Activated T-helper 1 cell treated with anti-CD3 and anti-CD28 coated beads, Interleukin-2, amount 50 U/mL, for 16 hours (primary cell): ENCODE measurements at places on chromosomes 6 and 20.

- no peak for DNase-seq
Measured at GRCh38 chr20:17634661-17635331, 47.2 kb downstream of the RRBP1 start.

DNA sequence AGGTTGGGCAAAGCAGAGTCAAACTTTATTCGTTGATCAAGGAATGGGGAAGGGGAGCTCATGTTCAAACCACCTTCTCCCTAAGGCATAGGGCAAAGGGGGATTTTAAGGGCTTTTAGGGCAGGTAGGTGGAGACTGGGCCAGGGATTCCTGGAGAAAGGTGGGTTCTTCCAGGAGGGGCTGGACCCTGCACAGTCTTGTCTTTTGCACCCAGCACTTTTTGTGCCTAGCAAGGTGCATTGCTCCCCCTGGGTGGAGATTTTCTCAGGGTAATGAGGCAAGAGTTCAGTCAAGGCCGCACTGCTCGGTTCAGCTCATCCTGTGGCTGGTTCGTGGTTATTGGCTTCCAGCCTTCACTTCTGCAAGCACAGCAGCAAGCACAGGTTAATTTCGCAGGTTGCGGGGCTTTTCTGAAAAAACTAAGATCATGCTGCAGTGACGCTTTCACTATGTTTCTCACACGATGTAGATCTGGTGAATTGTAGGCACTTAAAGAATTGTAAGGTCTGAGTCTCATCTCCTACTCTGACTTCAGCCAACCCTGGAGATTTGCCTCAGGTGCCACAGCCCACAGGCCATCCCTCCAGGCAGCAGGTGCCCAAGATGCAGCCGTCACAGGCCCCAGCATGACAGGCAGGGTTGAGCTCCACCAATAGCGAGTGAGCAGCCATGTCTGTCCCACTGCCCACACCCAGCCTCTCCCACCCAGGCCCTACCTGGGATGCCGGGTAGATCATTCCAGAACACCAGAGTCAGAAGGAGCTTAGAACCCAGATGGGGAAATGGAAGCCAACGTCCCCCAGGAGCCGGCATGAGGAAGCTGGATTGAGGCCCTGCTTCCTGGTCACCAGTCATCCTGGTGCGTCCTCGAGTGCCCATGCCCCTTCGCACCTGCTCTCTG is 37.1 kb downstream of the SUN5 start:
- DNase-seq, result no peak

DNA sequence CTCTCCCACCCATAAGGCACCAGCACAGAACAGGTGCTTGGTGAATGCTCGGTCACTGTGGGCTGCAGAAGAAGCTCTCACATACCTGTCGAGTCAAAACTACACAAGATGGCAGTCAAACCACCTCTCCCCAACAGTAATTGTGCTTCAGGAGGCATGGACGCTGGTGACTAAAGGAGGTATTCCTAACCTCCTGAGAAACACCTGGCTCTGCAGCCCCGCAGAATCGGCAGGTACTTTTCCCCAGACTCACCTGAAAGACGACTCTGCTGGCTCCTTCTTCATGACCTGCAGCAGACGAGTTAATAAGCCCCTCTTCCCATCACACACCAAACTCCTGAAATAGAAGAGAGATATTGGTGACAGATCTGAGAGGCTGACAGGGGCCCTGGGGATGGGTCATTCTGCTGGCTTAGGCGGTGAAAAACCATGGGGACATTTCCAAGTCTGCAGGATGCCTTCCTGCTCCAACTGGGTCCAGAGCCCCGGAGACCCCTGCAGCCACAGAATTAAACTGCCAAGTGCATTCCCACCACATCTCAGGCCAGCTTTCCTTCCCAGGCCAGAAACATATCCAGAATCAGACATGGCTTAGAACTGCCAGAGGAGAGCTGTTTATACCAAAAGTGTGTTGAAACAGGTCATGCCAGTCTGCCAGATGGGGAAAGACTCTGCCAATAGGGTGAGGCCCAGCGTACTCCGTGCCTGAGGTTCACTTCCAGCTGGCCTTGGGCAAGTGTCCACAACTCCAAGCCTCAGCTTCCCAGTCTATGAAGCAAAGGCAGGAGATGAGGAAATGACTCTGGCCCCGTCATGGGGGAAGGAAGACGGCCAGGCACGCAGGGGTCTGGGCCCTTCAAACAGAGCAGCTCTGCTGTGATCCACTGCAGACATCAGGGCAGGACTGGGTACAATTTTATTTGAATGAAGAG is 53.0 kb downstream of the MYH7B start:
- no peak for DNase-seq

GRCh38 chr20:48075591-48076174 is 290.4 kb upstream of the SULF2 start:
- DNase-seq, result no peak

DNA sequence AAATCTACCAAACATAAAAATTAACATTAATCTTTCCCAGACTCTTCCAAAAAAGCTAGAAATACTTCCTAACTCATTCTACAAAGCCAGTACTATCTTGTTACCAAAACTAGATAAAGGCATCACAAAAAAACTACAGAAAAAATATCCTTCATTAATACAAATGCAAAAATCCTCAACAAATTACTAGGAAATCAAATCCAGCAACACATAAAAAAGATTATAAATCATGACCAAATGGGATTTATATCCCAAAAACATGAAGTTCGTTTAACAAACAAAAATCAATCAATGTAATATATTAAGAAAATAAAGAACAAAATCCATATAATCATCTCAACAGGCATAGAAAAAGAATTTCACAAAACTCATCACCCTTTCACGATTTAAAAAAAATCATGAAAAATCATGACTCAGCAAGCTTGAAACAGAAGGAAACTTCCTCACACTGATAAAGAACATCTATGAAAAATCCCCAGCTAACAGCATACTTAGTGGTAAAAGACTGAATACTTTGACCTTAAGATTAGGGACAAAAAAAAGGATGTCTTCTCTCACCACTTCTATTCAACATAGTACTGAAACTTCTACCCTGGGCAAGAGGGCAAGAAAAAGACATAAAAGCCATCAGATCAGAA is 43.2 kb downstream of the RANBP9 start:
- DNase-seq, result no peak

GRCh38 chr20:47258745-47259695 is 97.5 kb downstream of the ZMYND8 start:
- DNase-seq, result no peak

GRCh38 chr20:17179840-17180239 is 47.0 kb upstream of the PCSK2 start:
- no peak for DNase-seq

- no peak for DNase-seq
Measured at GRCh38 chr20:1391640-1392442, 1.0 kb downstream of the FKBP1A start.

DNA sequence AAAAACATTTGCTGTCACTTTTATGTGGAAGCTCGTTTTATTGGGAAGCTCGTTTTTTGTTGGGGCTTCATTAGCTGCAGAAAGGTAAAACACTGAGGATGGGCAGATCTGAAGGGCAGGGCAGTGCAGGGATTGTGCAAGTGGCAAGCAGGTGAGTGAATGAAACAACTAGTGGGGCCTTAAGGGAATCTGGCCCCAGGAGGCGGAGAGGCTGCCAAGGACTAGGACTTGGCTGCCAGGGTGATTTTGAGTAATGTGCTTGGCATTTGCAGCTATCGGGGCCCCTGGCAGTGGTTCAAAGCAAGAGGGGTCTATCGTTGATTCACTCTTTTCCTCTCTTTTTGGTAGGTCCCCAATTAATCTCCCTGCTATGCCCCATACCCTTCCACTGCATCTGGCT is 11.5 kb downstream of the IL22RA2 start:
- DNase-seq, result no peak

DNA sequence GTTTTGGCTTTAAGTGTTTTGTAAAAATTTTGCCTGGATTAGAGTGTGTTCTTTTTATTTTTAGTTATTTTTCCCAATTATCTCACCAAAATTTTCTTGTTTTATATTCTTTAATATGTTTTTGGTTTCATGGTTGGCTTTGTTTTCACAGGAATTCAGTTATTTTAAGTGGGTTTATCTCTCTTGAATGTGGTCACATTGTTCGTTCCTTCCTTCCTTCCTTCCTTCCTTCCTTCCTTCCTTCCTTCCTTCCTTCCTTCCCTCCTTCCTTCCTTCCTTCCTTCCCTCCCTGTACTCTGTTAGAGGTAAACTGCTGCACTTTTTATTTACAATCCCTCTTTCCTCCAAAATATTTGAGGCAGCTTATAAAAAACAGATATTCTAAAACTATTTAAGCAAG is 672.9 kb upstream of the CITED2 start:
- no peak for DNase-seq

GRCh38 chr20:2468581-2469407 is 1.8 kb downstream of the SNRPB start:
- no peak for DNase-seq

DNA sequence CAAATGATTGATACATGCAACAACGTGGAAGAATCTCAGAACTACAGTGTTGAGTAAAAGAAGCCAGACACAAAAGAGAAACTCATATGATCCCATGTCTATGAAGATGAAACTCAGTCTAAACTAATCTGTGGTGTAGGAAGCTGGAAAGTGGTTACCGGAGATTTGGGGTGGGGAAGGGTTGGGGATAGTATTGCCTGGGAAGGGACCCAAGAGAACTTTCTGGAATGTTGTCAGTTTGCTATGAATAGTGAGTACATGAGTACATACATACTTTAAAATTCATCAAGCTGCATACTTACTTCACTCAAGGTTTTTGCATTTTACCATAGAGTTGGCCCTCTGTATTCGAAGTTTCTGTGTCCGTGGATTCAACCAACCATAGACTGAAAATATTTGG is 106.0 kb downstream of the SAMD5 start:
- DNase-seq, result no peak

DNA sequence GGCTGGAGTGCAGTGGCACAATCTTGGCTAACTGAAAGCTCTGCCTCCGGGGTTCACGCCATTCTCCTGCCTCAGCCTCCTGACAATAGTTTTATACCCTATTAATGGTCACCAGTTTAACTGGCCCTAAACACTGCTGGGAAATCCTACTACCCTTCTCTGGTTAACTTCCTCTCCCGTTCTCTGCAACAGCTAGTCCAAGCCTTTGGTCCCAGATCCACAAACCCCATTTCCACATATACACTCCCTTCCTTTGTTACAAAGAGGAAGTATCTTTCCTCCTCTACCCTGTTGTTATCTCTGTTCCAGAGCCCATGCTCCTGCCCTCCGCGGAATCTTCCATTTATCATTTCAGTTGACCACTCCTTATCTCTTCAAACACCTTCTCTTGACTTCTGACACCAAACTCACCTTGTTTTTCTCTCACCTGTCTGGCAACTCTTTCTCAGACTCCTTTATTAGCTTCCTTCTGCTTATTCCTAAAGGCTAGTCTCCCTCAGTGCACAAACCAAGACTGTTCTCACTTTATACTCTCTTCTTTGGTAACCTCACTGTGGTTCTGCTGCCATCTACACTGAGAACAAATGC is 25.0 kb upstream of the TBC1D22B start:
- DNase-seq, result no peak

- no peak for DNase-seq
Measured at GRCh38 chr6:43847741-43848630, 78.0 kb downstream of the VEGFA start.

- DNase-seq, result no peak
Measured at GRCh38 chr6:82781620-82782204, 283.9 kb downstream of the UBE3D start.

DNA sequence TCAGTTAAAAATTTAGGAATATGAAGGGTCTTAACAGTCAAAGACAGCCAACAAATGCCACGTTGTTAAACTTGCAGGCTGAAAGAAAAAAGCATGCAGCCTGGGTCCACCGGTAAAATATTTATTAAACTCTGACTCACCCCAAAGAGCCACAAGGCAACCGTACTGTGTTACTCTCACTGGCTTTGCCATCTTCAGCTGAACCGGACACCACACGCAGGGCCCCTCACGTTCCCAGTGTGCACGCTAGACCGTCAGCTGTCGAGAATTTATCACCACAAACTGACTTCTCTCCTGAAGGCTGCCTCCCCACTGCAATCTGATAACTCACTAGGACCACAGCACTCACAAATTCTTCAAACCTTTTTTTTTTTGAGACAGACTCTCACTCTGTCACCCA is 30.7 kb downstream of the HUS1B start:
- no peak for DNase-seq

- DNase-seq, result no peak
Measured at GRCh38 chr6:80196906-80197305, 90.4 kb downstream of the BCKDHB start.

DNA sequence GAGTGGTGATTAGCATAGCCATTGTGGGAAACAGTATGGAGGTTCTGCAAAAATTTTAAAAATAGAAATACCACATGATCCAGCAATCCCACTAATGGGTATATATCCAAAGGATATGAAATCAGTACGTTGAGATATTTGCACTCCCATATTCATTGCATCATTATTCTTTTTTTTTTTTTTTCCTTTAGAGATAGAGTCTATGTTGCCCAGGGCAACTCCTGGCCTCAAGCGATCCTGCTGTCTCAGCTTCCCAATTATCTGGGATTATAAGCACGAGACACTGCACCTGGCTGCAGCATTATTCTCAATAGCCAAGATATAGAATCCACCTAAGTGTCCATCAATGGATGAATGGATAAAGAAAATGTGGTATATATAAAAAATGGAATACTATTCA is 6.9 kb upstream of the MCCD1 start:
- no peak for DNase-seq

DNA sequence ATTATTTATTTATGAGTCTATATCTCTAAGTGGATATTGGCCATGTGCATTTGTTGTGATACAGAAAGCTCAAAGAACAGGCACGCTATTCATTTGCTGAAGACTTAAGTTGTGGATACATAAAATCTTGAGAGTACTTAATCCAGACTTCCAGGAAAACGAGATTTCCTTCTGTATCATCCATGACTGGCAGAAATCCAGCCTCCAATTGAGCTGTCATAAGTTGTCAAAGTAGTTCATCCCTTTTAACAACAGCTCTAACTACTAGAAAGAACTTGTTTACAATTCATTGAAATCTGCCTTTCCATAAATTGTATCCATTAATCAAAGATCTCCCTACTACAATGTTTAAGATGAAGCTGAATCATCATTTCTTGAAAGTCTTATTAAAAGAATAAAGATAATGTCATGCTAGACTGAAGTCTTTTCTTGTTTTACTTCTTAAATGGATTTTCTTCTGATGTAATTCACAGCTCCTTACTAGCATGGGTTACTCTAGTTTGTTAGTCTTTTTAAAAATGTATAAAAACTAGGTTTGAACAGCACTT is 447.3 kb upstream of the CITED2 start:
- no peak for DNase-seq

DNA sequence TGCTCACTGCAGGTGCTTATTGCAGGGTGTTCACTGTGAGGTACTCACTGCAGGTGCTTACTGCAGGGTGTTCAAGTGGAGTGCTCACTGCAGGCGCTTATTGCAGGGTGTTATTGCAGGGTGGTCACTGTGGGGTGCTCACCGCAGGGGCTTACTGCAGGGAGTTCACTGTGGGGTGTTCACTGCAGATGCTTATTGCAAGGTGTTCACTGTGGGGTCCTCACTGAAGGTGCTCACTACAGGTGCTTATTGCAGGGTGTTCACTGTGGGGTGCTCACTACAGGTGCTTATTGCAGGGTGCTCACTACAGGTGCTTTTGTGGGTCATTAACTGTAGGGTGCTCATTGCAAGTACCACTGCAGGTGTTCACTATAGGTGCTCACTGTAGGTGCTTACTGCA is 20.2 kb downstream of the APMAP start:
- no peak for DNase-seq
